ENCODE measurements at places on chromosomes 12 and 14.

DNA sequence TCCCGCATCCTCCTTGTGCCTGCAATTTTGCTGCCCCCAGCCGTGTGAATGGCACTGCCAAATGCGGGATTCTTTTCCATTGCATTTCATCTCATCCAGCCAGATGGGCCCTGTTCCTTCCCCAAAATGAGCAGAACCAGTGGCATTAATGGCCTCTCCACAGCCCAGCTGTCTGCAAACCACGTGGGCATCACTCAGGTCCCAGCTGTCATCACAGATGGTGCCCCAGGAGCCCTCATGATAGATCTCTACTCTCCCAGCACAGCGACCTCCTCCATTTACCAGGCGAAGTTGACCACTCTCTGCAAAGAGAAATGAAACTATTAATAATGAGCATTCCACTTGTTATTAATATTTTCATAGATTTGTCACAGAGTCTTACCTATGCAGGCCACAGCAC is 17.1 kb downstream of the CD163 start:
- DNase-seq, result no peak

GRCh38 chr12:132477017-132477702 is 12.8 kb upstream of the FBRSL1 start:
- DNase-seq, result no peak

DNA sequence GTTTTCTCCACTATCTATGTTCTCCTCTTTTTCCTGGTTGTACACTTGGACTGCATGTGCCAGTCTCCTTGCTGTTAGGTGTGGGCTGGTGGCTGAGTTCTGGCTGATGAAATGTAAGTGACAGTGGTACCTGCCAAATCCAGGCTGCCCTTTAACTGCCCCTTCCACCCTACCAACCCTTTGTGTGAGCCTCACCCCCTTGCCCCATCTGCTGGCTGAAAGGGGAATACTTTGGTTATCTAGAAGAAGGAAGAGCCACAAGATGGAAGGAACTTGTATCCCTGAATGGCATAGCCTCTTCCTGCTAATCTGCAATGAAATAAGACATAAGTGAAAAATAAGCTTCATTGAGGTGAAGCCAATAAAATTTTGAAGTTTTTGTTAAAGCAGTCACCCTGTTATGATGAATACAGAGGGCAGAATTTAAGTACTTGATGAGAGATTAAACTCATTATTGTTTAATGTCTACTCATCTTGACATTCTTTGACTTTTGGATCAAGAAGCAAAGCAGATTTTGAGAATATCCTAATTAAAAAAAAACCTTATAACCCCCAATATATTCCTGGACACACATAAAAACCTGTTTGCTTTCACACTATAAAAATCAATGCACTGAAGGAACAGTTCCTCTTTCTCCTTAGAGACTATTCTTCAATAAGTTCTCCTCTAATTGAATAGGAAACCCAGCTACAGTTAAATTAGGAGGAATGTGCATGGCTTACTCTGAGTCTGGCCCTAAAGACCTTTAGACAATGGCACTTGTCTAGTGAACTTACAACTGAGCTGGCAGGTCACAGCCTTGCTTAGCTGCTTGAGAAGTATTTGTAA is 262.6 kb upstream of the BTG1 start:
- DNase-seq, result peak; percentile 34

- DNase-seq, result no peak
Observed at GRCh38 chr14:71231521-71232393, 324.5 kb downstream of the PCNX1 start.

DNA sequence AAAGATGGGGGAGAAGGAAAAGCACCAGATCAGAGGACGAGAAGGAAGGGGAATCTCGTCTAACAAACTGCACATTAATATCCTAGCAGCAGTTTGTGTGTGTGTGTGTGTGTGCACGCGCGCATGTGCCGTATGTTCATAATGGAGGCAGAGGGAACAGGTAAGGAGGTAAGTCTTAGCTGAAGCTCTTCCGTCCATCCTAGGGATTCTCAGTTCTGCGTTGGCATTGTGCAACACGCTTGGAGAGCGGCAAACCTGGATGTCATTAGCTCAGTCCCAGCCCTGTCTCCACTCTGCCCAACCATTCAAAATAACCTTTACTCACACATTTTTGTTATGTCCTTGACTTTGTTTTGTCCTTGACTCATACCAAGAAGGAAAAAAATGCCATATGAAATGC is 1.6 kb upstream of the C1R start:
- DNase-seq, result no peak

DNA sequence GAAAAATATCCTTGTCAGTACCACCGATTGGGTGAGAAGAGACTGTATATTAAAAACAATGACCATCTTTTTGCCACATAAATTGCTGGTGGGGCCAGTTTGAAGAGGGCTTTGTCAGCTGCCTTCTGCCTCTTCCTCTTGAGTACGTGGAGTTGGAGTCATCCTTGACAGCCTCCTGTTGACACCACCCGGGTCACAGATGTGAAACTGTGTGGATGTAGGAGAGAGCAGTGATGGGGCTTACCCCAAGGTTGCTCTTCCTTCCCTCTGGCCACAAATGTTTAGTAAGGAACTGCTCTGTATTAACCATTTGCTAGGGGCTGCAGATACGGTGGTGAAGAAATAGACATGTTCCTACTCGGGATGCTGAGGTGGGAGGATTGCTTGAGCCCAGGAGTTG is 12.2 kb downstream of the PTPN11 start:
- no peak for DNase-seq

- no peak for DNase-seq
Observed at GRCh38 chr12:132078190-132078589, 65.9 kb downstream of the DDX51 start.

- DNase-seq, result no peak
Observed at GRCh38 chr14:80956922-80957321, 1.5 kb downstream of the TSHR start.

DNA sequence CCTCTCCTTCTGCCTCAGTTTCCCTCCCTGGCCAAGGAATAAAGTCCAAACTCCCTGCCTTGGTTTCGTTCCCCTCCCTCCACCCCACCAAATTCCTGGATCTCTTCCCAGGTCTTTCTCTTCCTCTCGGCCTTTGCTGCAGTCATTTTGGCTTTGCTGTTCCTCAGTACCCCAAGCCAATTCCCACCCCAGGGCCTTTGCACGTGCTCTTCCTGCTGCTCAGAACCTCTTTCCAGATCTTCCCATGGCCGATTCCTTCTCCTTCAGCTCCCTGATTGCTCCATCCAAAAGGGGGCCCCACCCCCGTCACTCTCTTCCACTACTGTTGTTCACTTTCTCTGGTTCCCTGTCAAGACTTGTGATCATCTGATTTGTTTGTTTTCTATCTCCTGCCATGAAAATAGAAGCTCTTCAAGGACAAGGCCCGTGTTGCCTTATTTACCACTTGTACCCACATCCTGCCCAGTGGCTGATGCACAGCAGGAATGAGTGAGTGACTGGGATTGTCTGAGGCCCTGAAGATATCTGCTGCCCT is 3.1 kb downstream of the HNF1A start:
- no peak for DNase-seq

- DNase-seq, result no peak
Observed at GRCh38 chr12:96044017-96044942, 8.9 kb upstream of the LTA4H start.

DNA sequence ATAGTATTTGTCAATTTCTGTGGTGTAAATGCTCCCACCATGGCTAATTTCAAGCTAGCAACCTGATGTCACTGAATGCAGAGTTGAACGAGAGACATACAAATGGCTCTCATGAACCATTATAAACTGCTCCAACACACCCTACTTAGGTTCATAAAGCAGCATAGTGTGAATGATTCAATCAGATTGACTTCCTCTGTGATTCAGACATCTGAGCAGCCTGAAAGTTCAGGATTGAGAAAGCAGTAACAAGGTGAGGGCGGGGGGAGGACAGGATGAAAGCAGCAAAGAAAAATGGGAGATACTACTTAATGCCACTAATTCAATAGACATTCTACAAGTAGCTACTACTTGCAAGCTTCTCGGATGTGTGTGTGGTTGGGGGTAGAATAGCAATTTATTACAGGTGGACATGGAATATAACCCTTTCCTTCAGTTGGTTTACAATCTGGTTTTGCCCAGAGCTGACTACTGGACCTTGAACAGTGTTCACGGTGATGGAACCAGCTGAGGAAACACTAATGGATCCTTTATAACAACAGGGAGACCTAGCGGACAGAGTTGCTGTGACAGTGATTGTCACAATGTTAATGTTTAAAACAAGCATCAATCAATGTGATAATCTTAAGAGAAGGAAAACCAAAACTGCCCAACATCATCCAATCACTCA is 52.5 kb upstream of the PELI2 start:
- DNase-seq, result no peak

GRCh38 chr12:24069532-24070395 is 120.3 kb upstream of the SOX5 start:
- DNase-seq, result no peak

DNA sequence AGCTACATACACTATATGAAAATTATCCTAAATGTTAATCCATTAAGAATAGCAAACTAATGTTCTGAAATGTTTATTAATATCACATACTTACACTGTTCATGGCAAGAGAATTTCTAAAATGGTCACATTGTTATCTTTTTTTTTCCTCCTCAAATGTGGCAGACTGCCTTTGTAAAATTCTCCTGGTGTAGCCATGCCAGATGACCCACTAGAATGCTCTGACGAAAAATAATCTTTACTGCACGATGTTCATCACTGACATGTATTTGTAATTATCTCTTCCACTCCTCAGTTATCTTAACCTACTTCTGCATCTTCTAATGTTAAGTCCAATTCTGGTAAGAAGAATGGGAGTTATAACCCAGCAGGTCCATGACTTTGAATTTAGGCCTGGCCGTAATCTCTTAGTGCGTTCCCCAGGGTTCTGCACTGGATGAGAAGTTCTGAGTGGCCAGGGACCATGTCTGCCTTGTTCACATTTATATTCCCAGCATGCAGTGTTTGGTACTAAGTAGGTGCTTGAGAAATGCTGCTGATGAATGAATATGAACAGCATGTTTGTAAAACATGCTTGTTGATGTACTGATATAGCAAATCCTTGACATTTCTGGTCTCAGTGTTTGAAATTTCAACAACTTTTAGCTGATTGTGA is 46.7 kb downstream of the NOPCHAP1 start:
- DNase-seq, result no peak

DNA sequence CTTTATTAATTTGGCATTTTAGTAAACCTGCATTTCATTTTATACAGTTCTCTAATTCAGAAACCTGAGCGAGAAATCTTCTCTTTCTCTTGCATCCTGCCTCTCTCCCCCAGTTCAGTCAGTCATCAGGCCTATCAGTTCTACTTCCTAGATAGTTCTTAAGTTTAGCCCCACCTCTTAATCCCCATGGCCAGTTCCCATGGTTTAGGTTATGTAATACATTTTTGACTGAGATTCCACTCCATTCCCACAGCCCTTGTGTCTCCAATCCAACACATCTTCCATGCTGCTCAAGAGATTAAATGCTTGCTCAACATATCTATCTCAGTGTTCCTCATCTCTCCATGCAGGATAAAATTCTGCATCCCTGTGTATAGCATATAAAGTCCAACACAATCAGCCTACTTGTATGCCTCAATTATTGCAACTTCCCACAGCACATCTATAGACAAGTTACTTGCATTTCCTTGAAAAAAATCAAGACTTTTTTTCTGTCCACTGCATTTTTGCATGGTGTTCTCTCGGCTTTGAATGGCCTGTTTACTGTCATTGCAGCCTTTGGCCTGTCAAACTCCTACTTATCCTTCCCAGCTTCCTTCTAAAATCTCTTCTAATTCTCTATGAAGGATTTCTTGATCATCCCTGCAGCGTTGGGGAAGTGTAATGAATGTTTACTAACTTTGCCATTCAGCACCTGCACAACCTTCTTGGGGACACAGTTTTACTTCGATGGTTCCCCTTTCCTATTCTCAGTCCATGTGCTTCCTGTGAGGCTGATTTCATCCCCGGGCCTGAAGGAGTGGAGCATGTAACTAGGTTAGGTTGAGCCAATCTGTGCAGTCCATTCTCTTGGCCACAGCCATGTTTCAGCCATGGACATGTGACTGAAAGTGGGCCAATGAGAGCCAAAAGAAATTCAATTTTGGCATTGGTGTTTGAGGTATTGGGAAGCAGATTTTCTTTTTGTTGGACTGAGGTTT is 80.8 kb downstream of the DACT1 start:
- DNase-seq, result no peak

GRCh38 chr12:57617942-57618341 is 6.7 kb downstream of the ARHGEF25 start:
- DNase-seq, result no peak

- DNase-seq, result no peak
Observed at GRCh38 chr14:65098586-65098985, 3.7 kb downstream of the MAX start.

DNA sequence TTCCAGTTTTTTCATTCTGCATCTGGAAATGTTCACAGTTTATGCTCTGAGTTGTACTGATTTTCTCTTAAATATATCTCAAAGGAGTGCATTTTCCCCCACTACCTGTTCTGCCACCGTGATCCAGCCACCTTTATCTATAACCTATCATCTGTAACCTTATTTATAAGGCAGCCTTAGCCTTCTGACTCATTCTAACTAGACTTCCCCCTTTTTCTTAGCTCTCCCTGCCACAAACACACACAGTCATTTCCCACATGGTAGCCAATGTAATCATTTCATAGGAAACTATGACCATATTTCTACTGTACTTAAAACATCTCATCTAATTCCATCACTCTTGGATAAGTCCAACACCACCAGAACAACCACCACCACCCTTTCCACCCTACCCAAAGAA is 10.8 kb upstream of the GYS2 start:
- DNase-seq, result no peak

- no peak for DNase-seq
Observed at GRCh38 chr12:91818227-91819131, 327.2 kb downstream of the BTG1 start.

- no peak for DNase-seq
Observed at GRCh38 chr14:83856334-83856733, 1673.6 kb upstream of the FLRT2 start.

GRCh38 chr12:47547077-47547476 is 158.8 kb downstream of the RPAP3 start:
- no peak for DNase-seq

- DNase-seq, result no peak
Observed at GRCh38 chr12:72815421-72815820, 543.3 kb downstream of the TRHDE start.

DNA sequence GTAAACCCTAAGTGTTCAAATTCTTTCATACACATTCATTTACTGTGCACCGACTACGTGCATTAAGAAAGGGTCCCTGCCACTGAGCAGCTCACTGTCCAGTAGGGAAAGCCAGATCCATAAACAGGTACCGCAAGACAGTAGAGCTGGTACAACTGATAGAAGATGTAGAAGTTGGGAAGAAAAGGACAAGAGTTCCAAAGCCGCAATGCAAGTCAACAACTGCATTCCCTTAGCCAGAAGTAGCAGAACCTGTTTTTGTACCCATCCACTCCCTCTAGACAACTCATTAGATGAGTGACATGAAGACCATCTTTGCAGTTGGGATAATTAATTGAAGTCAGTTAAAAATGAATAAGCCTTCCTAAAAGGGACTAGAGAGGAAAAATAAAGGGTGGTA is 1.3 kb downstream of the SENP1 start:
- no peak for DNase-seq

GRCh38 chr12:95059984-95060383 is 13.4 kb downstream of the NR2C1 start:
- no peak for DNase-seq

- peak; percentile 49 for DNase-seq
Observed at GRCh38 chr12:49622501-49623141, 740 bp upstream of the PRPF40B start.
